ENCODE measurements at places on chromosomes 5 and 9. TPM values are rescaled to one million over a fixed set of nuclear protein-coding genes. Genes with fewer than 3 reads are reported as not detected.

The SREK1IP1 gene
- 8.3 TPM for total RNA-seq

The MXD3 gene
- total RNA-seq, result 5.6 TPM

The MIGA2 gene
- total RNA-seq, result 9.7 TPM

- H3K36me3 ChIP-seq, result no peaks in the 10 kb centered on the region
- no peak overlapping the region for H3K4me3 ChIP-seq
- H3K27me3 ChIP-seq, result no peaks in the 10 kb centered on the region
- no peak for DNase-seq
Observed at GRCh38 chr5:91095313-91095712, 287.8 kb downstream of the ARRDC3 start.
